Liver (tissue), 10 donors: ENCODE measurements at places on chromosomes 11 and 22.

- no peak for DNase-seq
These were observed 951.3 kb upstream of the CHORDC1 start for GRCh38 chr11:91174193-91174592.

- no peak for DNase-seq
These were observed 18.6 kb upstream of the CD5 start for GRCh38 chr11:61083601-61084147.

DNA sequence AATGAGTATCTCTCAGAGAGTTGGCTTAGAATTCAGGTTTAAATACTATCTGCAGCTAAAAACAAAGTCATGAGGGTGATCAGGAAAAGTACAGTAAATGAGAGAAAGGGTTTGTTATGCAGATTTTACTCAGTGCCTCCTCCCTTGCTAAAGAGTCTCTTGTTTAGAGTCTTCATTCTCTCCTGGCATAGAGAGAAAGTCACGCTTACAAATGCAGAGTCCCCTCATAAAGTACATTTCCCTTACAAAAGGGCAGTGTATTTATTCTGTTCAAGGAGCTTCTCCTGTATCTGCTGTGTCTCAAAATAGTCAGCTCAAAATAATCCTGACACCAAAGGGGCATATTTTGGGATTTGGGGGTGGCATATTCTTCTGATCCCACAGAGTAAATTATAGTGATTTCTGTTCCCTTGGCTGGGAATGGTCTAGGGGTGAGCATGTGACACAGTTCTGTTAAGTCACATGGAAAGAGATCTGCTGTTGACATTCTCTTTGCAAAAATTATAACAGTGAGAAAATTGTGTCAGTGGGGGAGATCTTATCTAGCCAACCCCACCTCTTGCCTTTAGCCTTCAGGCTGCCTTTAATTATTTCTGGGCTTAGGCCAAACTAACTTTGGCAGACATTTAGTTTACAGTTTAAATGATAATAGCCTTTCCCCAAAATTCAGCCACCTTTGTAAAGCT, 102.9 kb downstream of the MTNR1B start:
- no peak for DNase-seq

DNA sequence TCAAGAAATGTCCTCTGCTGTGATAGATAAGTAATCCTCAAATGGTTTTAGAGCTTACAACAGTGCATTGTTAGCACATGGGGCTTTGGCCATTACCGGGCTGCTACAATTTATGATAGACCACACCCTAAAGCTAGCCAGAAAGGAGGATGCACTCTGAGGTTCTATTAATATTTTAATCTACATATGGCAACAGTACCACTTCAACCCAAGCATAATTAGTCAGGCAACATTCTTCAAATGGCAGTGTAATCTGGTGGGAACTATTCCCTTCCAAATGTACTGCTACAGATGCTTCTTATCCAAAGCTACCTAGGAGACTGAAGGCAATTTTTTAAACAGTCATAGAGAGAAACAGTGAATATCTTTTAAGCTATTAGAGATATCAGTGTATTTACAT, 697.6 kb downstream of the KCNA4 start:
- no peak for DNase-seq

DNA sequence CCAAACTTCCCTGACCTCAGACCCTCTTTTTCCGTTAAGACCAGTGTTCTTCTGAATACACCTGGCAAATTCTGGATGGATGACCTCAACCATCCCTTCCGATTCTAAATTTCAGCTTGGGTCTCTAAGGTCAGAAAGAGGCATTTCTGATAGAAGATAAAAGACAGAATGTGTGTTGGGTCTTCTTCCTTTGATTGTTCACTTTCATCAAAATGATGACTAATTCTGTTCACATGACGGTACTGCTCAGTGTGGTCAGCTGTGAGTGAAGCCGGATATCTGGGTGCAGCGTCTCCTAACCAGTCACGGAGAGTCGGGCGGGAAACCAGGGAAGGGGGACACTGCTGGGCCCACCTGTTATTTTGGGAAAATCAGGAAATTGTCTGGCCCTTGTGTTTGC, 151.6 kb upstream of the NAV2 start:
- no peak for DNase-seq

- DNase-seq: no peak
These were observed 415.9 kb downstream of the TBC1D22A start for GRCh38 chr22:47178339-47178738.

- DNase-seq: no peak
These were observed 2.5 kb downstream of the EPS8L2 start for GRCh38 chr11:708511-708910.

GRCh38 chr22:37147186-37147990, 2.3 kb downstream of the IL2RB start:
- no peak for DNase-seq

GRCh38 chr22:42933485-42934091, 76.5 kb upstream of the ARFGAP3 start:
- no peak for DNase-seq

GRCh38 chr11:90100431-90100830, 14.7 kb downstream of the UBTFL1 start:
- no peak for DNase-seq

- DNase-seq: no peak
These were observed 19.5 kb upstream of the FADD start for GRCh38 chr11:70183483-70184176.

GRCh38 chr11:106828976-106829375, 189.3 kb downstream of the GUCY1A2 start:
- no peak for DNase-seq

- DNase-seq: no peak
These were observed 301.7 kb upstream of the PITPNB start for GRCh38 chr22:28220626-28221363.

GRCh38 chr11:57491371-57492061, 24.0 kb downstream of the SLC43A1 start:
- peak; percentile 77 for DNase-seq

DNA sequence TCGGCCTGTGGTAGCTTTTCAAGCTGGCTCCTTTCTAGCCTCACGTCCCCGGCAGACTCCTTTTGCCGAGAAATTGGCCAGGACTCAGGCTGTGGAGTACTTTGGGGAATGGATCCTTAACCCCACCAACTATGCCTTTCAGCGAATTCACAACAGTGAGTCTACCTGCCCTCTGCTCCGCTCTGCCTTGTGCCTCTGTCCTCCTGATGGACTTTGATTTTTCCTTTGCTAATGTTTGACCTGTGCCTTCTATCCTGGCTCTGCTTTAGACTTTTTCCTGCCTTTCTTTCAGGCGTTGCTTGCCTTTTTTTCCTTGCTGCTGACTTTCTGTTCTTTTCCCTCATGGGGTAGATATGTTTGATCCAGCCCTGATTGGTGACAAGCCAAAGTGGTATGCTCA, 12.5 kb downstream of the MADD start:
- DNase-seq: no peak

GRCh38 chr22:31313366-31314147, 21.3 kb upstream of the PIK3IP1 start:
- peak; percentile 73 for DNase-seq

GRCh38 chr11:128905345-128906184, 14.4 kb downstream of the KCNJ5 start:
- no peak for DNase-seq

DNA sequence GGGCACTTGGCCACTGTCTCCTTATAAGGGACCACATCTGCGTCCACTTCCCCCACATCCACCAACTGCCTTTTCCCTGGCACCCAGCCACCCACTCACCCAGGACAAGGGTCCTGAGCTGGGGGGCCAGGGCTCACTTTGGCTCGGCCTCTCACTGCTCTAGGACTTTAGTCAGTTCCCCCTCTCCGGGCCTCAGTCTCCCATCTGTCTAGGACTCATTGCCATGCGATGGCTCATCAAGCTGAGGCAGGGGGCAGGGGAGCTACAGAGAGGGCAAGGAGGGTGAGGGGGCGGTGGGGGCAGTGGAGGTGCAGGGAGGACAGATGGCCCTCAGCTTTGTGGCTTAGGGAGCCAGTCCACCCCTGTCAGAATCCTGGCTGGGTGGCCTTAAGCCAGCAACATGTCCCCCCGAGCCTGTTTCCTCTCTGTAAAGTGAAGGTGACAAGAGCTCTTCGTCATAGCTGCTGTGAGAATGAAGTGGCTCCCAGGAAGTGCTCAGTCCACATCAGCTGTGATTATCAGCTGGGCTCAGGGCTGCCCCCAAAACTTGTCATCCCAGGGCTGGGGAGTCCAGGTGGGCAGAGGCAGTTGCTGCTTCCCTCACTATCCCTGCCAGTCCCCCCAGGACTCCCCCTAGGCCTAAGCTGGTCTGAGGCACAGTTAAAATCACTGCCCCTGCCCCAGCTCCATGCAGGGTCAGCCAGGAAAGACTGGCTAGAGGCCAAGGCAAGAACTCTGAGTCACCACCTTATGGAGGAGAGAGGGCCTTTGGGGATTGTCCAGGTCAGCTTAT, 14.9 kb downstream of the RAC2 start:
- no peak for DNase-seq

DNA sequence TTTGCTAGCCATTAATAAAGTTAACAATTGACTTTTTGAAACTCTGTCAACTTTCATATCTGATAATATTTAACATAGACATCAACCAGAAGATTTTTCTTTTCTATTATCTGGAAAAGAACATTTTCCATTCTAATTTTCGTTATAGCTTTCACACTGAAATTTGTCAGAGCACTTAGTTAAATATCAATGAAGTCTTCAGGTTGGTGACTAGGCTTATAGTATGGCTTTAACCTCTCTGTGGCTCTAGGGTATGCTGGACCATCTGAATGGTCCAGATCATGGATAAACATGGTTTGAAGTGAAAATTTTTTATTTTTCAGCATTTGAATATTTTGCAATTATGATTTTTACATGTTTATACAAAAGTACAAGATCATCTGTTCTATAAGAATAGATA, 548.1 kb downstream of the CNTN5 start:
- DNase-seq: no peak

DNA sequence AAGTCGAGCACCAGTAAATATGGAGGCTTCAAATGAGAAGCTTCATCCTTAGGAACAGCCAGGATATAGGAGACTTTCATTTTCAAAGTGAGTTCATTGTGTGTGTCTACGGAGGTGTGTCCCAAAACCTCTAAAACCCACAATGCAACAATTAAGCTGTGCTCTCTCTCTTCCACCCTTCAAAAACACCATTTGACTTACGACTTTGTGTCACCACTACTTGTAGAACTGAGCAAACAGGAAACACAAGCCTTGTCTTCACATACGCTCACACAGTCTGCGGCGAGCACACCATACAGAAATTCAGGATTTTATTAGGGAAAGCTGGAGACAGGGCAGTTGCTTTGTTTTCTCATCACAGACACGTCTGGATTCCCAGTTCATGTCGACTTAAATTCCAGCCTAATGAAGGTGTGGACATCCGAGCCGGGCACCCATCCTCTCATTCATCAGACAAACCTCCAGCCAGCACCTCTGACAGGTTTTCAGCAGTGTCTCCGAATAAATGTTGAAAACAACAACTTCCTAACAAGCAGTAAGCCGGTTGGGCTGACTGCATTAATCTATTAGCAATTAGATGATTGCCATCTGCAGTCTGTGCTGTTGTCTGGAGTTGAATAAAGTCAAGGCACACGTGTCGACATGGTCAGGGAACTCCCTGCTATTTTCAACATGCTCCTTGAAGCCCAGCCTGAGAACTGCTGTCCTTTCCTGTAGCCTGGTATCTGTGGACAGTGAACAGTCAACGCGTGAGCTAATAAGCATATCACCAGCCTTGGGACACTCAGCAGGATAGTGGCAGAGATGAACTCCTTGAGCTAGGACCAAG, 1411.1 kb downstream of the BRD1 start:
- DNase-seq: no peak

GRCh38 chr22:21990445-21991303, 8.1 kb upstream of the TOP3B start:
- no peak for DNase-seq

GRCh38 chr22:28736301-28737155, 5.1 kb downstream of the CHEK2 start:
- DNase-seq: no peak

DNA sequence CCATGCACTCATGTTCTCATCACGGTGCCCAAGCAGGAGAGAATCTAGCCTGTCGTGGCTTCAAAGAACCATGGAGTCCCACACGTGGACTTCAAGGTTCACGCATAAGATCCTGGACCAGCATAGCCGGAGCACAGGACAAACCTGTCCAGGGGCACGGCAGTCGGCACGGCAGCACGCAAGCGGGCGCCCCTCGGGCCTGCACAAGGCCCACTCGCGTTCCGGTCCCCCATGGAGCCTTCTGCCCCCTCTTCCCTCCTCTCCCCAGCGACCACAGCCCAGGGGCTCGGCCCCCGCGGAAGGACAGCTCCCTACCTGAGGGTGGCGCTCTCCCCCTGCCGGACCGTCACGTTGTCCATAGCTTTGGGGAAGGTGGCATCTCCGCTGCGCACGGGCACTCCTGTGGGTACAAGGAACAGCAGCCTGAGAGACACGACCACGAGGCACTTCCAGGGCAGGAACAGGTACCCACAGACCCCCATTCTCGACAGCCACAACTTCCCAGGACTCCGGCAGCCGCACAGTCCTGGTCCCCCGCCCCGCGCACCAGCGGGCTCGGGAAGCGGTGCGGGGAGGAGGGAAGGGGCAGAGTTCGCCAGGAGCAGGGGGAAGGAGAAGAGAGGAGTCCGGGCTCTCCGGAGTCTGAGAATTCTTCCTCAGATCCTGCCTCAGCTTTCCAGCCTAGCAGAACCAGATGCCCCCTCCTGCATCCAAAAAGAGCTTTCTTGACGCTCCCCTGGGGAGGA, 589.5 kb downstream of the OPCML start:
- DNase-seq: no peak

GRCh38 chr11:35725885-35726284, 63.3 kb downstream of the TRIM44 start:
- no peak for DNase-seq

DNA sequence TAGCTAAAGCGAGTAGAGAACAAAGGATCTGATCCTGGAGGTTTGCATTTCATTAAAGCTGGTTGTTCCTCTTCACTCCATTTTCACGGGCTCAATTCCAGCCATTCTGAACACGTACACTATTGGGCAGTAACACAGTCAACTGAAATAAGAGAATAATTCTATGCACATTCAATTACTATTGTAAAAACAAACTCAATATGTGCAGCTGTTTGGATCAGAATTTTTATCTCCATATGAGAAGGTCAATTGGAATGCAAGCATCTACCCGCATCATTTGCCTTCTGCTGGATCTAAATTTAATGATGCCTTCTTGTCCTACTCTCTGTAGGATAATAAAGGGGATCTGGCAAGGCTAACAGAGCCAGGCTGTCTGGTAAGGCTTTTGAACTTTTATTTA, 562.8 kb upstream of the CCDC179 start:
- no peak for DNase-seq
